Natural killer cell treated with Interleukin-12 subunit alpha and Interleukin-12 subunit beta and Interleukin-15 and Interleukin-18, amount 100 ng/mL, for 72 hours (primary cell): ENCODE measurements at places on chromosomes 13 and 19. TPM values are rescaled to one million over a fixed set of nuclear protein-coding genes. Genes with fewer than 3 reads are reported as not detected.

DNA sequence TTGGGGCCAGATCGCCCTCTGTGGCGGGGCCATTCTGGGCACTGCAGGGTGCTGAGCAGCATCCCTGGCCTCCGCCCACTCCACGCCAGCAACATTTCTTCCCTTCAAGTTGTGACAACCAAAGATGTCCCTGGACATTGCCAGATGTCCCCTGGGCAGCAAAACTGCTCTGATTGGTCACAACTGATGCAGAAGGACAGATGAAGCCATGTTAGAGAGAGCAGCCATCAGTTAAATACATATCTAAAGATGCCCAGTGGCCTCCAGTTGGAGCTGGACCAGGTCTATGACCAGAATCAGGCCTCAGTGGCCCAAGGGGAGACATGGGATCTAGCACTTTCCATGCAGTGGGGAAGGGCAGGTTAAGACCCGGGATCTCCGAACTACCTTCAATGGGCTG, 125.7 kb downstream of the PTPRS start:
- no peak overlapping the region for H3K27ac ChIP-seq
- H3K4me1 ChIP-seq = no peaks in the 10 kb centered on the region
- no peak for DNase-seq
- no peak overlapping the region for H3K4me3 ChIP-seq
- peaks cover 2% of the 10 kb centered on the region for H3K27me3 ChIP-seq

- no peaks in the 10 kb centered on the region for H3K4me1 ChIP-seq
- no peaks in the 10 kb centered on the region for H3K36me3 ChIP-seq
- H3K4me3 ChIP-seq = no peak overlapping the region
- H3K27me3 ChIP-seq = no peaks in the 10 kb centered on the region
- H3K27ac ChIP-seq = no peak overlapping the region
Measured at GRCh38 chr13:79989217-79989661, 351.7 kb downstream of the SPRY2 start.

- H3K4me3 ChIP-seq = no peak overlapping the region
- no peaks in the 10 kb centered on the region for H3K27me3 ChIP-seq
- H3K36me3 ChIP-seq = no peaks in the 10 kb centered on the region
- no peaks in the 10 kb centered on the region for H3K4me1 ChIP-seq
- DNase-seq = no peak
- no peak overlapping the region for H3K27ac ChIP-seq
Measured at GRCh38 chr13:92259046-92259445, 860.6 kb downstream of the GPC5 start.

Gene ZNF256
- 6.9 TPM for total RNA-seq

DNA sequence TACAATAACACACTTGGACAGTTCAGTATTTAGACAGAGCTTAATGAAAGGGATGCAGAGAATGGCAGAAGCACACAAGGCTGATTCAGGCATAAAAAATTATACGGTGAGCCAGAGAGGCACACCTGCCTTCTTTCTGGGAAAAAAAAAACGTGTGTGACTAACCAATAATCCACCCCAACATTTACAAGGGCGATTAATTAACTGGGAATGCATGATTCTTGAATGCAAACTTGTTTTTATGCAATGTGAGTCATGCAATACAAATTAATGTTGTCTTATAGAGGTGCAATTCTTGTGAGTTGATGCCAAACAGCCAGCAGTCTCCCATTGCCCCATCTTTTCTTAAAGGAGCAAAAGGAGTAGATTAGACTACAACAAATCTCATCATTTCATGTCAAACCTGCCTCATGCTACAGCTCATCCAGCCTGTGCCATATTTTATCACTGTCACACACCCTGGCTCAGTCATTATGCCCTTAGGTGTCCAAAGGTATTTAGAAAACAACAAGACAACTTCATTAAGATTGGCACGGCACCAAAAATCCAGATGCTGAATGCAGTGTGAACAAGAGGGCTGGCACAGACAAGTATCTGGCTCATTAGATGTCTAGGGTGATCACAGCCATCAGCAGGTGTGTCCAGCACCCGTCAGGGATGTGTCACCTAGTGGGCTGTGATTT, 721.1 kb downstream of the EFNB2 start:
- H3K27ac ChIP-seq = no peak overlapping the region
- H3K4me1 ChIP-seq = no peaks in the 10 kb centered on the region
- no peak overlapping the region for H3K4me3 ChIP-seq
- no peak for DNase-seq

DNA sequence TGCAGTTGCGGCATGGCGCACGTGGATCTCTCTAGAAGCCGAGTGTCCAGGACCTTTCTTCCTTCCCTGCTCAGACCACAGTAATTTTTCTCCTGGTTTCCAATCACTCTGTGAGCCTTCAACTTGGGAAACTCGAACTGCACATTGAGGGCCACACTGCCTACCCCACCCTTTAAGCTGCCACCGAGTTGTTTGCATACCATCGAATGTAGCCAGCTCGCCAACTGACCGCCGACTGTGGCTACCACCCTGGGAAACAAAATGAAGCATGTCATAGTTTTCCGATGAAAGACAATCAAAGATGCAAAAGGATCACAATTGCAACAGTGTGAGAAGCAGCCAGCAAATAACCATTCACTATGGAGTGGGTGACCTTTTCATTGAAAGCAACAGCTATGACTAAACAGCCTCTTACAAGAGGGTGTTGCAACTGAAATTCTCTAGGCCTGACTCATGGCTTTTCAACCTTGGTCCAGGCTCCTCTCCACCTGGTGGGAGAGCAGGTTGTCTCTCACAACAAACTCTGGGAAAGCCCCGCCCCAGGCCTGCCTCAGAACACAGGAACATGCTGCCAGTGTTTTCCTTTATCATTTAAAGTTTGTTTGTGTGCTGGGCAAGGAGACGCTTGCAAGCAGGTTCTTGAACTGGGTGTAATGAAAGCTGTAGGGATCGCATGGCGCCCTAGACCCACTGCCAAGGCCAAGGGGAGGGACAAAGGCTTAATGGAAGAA, 141.7 kb upstream of the SERP2 start:
- H3K4me3 ChIP-seq = no peak overlapping the region
- no peaks in the 10 kb centered on the region for H3K36me3 ChIP-seq
- no peaks in the 10 kb centered on the region for H3K27me3 ChIP-seq
- no peak overlapping the region for H3K27ac ChIP-seq

DNA sequence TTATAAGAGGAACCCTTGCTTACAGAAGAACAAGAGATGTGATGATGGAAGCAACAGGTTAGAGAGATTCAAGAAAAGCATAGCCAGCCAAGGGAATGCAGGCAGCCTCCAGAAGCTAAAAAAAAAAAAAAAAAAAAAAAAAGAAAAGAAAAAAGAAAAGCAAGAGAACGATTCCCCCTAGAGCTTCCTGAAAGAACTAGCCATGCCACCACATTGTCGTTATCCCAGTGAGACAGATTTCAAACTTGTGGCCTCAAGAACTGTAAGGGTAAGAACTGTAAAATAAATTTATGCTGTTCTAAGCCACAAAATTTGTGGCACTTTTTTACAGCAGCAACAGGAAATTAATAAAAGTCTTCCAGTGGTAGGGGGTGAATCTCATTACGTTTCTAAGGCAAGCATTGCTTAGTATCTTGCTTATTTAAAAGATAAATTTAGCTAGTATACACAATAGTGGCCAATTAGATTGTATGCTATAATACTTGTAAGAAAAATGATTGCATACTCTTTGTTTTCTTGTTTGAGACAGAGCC, 21.8 kb downstream of the RFXAP start:
- no peaks in the 10 kb centered on the region for H3K27me3 ChIP-seq
- no peaks in the 10 kb centered on the region for H3K36me3 ChIP-seq
- no peak overlapping the region for H3K27ac ChIP-seq
- DNase-seq = no peak
- no peak overlapping the region for H3K4me3 ChIP-seq

GRCh38 chr19:49956115-49956495, 4.9 kb downstream of the SIGLEC11 start:
- no peaks in the 10 kb centered on the region for H3K36me3 ChIP-seq
- peaks cover 9% of the 10 kb centered on the region for H3K4me1 ChIP-seq
- peak; percentile 38 for DNase-seq
- no peak overlapping the region for H3K27ac ChIP-seq

DNA sequence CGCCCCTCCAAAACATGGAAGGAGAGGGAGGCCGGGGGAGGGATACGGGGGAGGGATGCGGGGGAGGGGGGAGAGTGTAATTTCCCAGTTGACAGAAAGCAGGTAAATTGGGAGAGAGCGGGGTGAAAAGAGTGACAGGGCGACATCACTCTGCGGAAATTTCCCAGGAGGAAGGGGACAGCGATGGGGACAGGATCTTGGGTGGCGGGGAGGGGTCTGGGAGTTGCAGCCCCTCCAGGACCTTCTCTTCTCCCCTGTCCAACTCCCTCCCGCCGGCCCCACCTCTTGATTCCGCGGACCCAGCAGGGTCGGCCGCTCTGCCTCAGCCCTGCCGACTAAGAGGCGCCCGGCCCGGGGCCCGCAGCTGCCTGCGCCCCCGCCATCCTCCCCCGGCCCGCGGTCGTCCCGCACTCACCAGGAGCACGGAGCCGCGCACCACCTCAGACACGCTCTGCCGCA, 108.0 kb upstream of the DOCK9 start:
- no peak for DNase-seq
- H3K4me1 ChIP-seq = peaks cover 26% of the 10 kb centered on the region
- no peaks in the 10 kb centered on the region for H3K36me3 ChIP-seq
- H3K4me3 ChIP-seq = peak overlapping the region; percentile 67

- H3K27me3 ChIP-seq = peaks cover 38% of the 10 kb centered on the region
- H3K36me3 ChIP-seq = no peaks in the 10 kb centered on the region
- no peak overlapping the region for H3K27ac ChIP-seq
- H3K4me1 ChIP-seq = no peaks in the 10 kb centered on the region
Measured at GRCh38 chr13:52118595-52118994, 10.3 kb downstream of the NEK5 start.

Gene NTF4
- total RNA-seq = not detected

GRCh38 chr13:96041326-96042110, 11.7 kb downstream of the UGGT2 start:
- H3K36me3 ChIP-seq = peaks cover 16% of the 10 kb centered on the region
- H3K27ac ChIP-seq = no peak overlapping the region
- H3K4me3 ChIP-seq = no peak overlapping the region
- H3K27me3 ChIP-seq = no peaks in the 10 kb centered on the region

DNA sequence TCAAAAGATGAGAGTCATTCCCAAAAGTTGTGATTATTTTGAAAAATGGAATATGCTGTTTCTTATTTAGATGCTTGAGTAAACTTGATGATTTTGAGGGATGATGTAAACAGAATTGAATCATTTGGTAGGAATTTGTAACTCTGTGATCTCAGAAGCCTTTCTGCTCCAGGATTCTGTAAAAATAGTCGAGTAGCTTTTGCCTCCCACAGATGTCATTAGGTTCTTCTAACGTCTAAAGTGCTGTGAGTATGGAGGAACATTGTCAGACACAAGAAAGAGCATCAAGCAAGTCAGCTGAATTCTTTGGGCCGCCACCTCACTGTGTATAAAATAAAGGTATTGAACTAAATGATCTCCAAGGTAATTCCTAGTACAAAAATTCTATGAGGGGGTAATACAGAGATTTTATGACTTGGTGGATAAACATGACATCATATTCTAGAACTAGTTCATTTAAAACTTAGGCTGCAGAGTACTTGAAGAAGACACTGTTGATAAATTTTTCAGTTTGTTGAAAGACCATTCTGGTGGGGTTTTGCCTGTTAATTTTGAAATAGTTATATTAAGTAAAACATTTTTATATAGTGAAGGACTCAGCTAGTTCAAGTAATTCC, 1.4 kb upstream of the GPR183 start:
- H3K36me3 ChIP-seq = peaks cover 13% of the 10 kb centered on the region
- H3K27ac ChIP-seq = peak overlapping the region; percentile 78
- peaks cover 63% of the 10 kb centered on the region for H3K4me1 ChIP-seq
- H3K27me3 ChIP-seq = no peaks in the 10 kb centered on the region
- DNase-seq = no peak

GRCh38 chr19:48006762-48007161, 12.3 kb downstream of the ELSPBP1 start:
- no peak for DNase-seq
- H3K27me3 ChIP-seq = peaks cover 9% of the 10 kb centered on the region
- no peak overlapping the region for H3K4me3 ChIP-seq
- no peak overlapping the region for H3K27ac ChIP-seq
- H3K36me3 ChIP-seq = no peaks in the 10 kb centered on the region
- H3K4me1 ChIP-seq = no peaks in the 10 kb centered on the region

Gene CEACAM4
- not detected for total RNA-seq

DNA sequence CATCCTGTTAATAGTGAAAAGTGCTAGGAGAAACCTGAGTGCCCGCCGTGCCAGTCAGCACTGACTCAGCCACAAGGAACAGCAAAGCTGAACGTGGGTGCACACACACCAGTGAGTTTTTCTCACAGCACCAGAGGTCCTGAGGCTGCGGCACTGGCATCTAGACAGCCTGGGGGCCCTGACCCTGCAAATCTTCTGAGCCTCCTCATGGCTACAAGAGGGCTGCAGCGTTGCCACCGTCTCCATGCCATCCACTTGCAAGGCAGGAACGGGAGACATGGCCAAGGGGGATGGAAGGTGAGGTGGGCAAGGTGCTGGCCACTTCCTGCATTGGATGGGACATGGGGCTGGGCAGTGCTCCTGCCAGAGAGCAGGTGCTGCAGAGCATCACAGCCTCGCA, 211.2 kb upstream of the SOX1 start:
- H3K27ac ChIP-seq = no peak overlapping the region
- H3K36me3 ChIP-seq = no peaks in the 10 kb centered on the region
- no peak for DNase-seq
- no peaks in the 10 kb centered on the region for H3K4me1 ChIP-seq

GRCh38 chr13:66665991-66666390, 564.1 kb downstream of the PCDH9 start:
- H3K27ac ChIP-seq = no peak overlapping the region
- DNase-seq = no peak
- no peak overlapping the region for H3K4me3 ChIP-seq
- no peaks in the 10 kb centered on the region for H3K27me3 ChIP-seq

Gene C13orf46
- 0.64 TPM for total RNA-seq

DNA sequence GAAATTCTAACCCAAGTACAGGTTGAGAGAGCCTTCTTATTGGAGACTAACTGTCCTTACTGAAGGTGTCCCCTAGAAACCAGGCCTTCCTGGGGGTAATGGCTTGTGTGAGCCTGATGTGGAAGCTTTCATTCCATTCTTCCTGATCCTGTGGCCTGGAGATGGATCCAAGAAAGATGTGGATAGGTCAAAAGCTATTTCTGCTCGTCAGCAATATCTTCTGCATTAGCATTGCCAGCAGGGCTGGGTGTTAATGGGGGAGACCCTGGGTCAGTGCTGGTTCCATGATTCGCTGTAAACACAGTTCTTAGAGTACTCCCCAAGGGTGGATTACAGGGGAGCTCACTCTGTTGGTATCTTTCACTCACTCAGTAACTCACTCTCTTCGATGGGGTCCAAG, 42.9 kb downstream of the CBY2 start:
- H3K27ac ChIP-seq = no peak overlapping the region
- DNase-seq = no peak
- no peaks in the 10 kb centered on the region for H3K36me3 ChIP-seq
- H3K27me3 ChIP-seq = peaks cover 17% of the 10 kb centered on the region
- H3K4me3 ChIP-seq = no peak overlapping the region
- peaks cover 2% of the 10 kb centered on the region for H3K4me1 ChIP-seq

GRCh38 chr19:1811472-1811894, 593 bp downstream of the ATP8B3 start:
- DNase-seq = no peak
- H3K4me1 ChIP-seq = peaks cover 10% of the 10 kb centered on the region
- no peaks in the 10 kb centered on the region for H3K36me3 ChIP-seq
- peak overlapping the region; percentile 91 for H3K4me3 ChIP-seq
- no peak overlapping the region for H3K27ac ChIP-seq
- H3K27me3 ChIP-seq = no peaks in the 10 kb centered on the region
